ENCODE measurements at places on chromosomes 13 and 19. TPM values are rescaled to one million over a fixed set of nuclear protein-coding genes. Genes with fewer than 3 reads are reported as not detected.

DNA sequence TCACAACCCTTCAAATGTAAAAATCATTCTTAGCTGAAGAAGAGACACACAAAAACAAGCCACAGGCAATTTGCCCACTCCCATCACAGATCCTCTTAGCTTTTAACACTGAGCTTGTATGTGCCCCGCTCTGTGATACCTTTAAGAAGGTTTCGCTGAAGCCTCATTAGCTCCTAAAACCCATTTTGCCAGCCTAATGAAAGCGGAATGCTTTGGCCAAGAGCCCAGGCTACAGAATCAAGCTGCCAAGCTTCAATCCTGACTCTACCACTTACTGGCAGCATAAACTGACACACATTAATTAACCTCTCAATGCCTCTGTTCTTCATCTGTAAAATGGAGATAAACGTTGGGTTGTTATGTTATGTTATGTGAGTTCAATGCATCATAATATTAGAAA, 10.5 kb downstream of the ZNF112 start:
- H3K27me3 ChIP-seq, result no peaks in the 10 kb centered on the region
- peaks cover 11% of the 10 kb centered on the region for H3K36me3 ChIP-seq
- no peak for DNase-seq
- H3K4me1 ChIP-seq, result no peaks in the 10 kb centered on the region
- no peak overlapping the region for H3K4me3 ChIP-seq

GRCh38 chr19:55690109-55690768, 15.2 kb downstream of the EPN1 start:
- peaks cover 7% of the 10 kb centered on the region for H3K36me3 ChIP-seq
- H3K4me1 ChIP-seq, result no peaks in the 10 kb centered on the region
- no peak for DNase-seq
- no peak overlapping the region for H3K4me3 ChIP-seq
- H3K27me3 ChIP-seq, result no peaks in the 10 kb centered on the region
- H3K27ac ChIP-seq, result no peak overlapping the region

ZNF30 gene
- 3.7 TPM for polyA plus RNA-seq

SIGLEC12 gene
- not detected for polyA plus RNA-seq

C19orf18 gene
- not detected for polyA plus RNA-seq

GRCh38 chr19:38900202-38900629, 447 bp downstream of the NFKBIB start:
- peak overlapping the region; percentile 97 for H3K4me3 ChIP-seq
- peaks cover 7% of the 10 kb centered on the region for H3K27me3 ChIP-seq
- DNase-seq, result no peak
- peaks cover 19% of the 10 kb centered on the region for H3K36me3 ChIP-seq

- H3K4me3 ChIP-seq, result no peak overlapping the region
- no peaks in the 10 kb centered on the region for H3K4me1 ChIP-seq
- DNase-seq, result no peak
Measured at GRCh38 chr13:26839682-26840081, 79.1 kb upstream of the GPR12 start.

DNA sequence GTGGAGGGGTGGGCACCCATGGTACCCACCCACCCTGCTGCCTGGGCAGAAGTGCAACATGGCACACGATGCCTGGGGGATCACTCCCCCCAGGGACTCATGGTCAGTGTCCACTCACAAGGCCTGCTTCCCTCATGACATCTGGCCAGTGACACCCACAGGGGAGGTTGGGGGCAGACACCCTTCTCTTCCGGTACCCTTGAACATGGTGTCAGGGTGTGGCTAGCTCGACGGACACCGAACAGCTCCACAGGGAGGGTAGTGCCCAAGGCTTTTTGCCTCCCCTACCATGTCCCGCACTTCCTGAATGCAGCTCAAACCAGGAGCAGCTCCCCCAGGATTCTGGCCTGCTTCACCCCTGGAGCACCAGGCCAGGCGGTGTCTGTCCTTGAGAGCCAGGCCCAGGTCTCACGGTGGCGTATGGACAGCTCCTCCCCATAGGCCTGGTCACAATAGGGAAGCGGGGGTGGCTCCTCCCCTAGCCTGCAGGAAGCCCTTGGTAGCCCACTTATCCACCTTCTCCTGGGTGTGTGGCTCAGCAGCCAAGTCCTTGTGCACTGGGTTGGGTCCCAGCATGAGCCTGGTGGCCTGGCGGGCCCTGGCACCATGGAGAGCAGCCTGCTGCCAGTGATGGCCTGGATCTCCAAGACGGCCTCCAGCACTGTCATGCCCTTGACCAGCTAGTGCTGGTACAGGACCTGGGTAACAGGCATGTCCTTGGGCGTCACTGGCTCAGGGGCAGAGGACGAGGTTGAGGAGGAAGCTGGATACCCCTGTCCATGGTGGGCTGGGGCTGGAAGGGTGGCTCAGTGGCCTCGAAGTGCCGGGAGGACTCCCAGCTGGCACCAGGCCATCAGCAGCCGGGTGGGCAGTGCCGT, 7.8 kb downstream of the ACP4 start:
- H3K27ac ChIP-seq, result no peak overlapping the region

GRCh38 chr13:71030784-71031183, 836.2 kb downstream of the DACH1 start:
- no peaks in the 10 kb centered on the region for H3K27me3 ChIP-seq
- no peak for DNase-seq
- no peaks in the 10 kb centered on the region for H3K36me3 ChIP-seq
- H3K4me1 ChIP-seq, result no peaks in the 10 kb centered on the region
- no peak overlapping the region for H3K27ac ChIP-seq

GRCh38 chr13:99916366-99917103, 55.0 kb downstream of the ZIC5 start:
- no peaks in the 10 kb centered on the region for H3K4me1 ChIP-seq
- peaks cover 2% of the 10 kb centered on the region for H3K27me3 ChIP-seq
- H3K27ac ChIP-seq, result no peak overlapping the region
- no peaks in the 10 kb centered on the region for H3K36me3 ChIP-seq

HIPK4 gene
- not detected for polyA plus RNA-seq

GRCh38 chr19:47768604-47769003, 9.9 kb upstream of the SELENOW start:
- H3K36me3 ChIP-seq, result no peaks in the 10 kb centered on the region
- no peaks in the 10 kb centered on the region for H3K4me1 ChIP-seq
- no peak for DNase-seq
- no peaks in the 10 kb centered on the region for H3K27me3 ChIP-seq
- H3K4me3 ChIP-seq, result no peak overlapping the region

PLIN5 gene
- polyA plus RNA-seq, result not detected

DNA sequence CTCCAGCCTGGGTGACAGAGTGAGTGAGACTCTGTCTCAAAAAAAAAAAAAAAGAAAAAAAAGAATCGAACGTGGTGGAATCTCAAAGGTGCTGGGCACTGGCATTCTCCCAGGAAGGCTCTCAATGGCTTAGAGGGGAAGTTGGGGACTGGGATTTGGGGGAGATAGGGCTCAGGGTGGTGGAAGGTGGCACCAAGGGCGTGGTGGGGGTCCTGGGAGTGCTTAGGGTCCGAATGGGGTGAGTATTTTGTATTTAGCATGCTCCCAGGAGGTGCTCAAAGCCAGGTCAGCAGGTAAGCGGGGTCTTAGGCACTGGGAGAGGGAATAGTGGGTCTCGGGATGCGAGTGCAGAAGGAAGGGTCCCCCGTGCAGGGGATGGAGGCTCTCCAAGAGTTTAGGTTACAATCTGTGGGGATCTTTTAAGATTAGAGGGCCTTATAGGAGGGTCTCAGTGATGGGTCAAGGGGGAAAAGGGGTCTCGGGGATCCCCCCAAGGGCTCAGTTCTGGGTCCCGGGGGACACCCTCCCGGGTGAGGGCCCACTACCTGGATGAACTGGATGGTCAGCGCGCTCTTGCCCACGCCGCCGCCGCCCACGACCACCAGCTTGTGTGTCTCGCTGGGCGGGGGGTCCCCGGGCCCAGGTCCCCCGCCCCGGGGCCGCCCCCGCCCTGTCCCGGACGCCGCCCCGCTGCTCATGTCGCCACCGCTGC, 386 bp downstream of the RRAS start:
- H3K4me3 ChIP-seq, result peak overlapping the region; percentile 97
- peaks cover 5% of the 10 kb centered on the region for H3K27me3 ChIP-seq
- H3K36me3 ChIP-seq, result no peaks in the 10 kb centered on the region
- no peak for DNase-seq

DNA sequence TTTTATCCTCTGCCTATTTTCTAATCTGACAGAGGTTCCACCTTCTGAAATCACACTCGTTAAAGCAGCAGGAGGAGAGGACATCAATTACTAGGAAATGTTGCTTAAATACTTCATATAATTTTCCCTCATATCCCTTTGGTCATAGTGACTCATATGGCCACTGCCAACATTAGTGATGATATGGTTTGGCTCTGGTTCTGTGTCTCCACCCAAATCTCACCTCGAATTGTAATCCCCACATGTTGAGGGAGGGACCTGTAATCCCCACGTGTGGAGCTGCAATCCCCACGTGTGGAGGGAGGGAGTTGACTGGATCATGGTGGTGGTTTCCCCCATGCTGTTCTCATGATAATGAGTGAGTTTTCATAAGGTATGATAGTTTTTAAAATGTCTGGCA, 618.4 kb upstream of the SLITRK5 start:
- no peak overlapping the region for H3K27ac ChIP-seq
- no peak for DNase-seq
- no peak overlapping the region for H3K4me3 ChIP-seq
- H3K4me1 ChIP-seq, result no peaks in the 10 kb centered on the region

GRCh38 chr13:102935896-102936321, 90.1 kb downstream of the ERCC5 start:
- DNase-seq, result no peak
- H3K4me1 ChIP-seq, result no peaks in the 10 kb centered on the region
- no peak overlapping the region for H3K4me3 ChIP-seq

DNA sequence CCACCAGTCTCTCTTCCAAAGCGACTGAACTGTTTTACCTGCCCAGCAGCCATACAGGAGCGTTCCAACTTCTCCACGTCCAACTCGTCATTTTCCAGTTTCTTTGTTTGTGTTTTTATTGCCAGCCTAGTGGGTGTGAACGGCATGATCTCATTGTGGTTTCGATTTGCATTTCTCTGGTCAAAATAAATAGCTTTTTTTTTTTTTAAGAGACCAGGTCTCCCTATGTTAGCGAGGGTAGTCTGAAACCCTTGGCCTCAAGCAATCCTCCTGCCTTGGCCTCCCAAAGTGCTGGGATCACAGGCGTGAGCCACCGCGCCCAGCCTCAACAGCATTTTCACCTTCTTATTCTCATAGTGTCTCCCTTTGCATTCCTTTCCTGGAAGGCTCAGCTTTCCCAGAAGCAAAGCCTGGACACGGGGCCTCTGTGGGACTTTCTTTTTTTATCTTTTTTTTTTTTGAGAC, 4.2 kb upstream of the JSRP1 start:
- peaks cover 2% of the 10 kb centered on the region for H3K27me3 ChIP-seq
- peaks cover 14% of the 10 kb centered on the region for H3K4me1 ChIP-seq
- no peaks in the 10 kb centered on the region for H3K36me3 ChIP-seq

DNA sequence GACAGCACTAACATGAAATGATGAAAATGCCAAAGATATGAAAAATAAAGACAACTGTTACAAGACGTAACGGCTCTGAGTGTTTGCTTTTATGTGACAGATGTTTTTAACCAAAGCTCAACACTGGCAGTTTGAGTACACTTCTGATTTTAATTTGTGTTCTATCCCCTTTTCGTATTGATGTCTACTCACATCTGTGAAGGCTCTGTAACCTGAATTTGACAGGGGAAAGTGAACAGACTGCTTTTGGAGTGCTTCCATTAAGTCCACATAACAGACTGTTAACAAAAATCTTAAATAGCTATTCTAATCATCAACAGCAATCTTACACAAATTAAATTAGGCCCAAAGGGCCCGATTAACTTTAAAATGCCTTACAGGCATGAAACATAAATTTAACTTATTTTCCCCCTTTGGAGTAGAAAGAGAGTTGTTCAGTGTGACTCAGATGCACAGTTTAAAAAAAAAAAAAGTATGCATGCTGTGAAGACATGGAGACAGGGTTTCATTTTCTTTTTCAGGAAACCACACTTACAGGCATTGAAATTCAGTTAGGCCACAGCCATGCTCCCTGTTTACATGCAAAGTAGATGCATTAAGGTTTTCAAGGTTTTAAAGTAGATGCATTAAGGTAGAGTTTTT, 16.3 kb upstream of the RNASEH2B start:
- H3K27ac ChIP-seq, result peak overlapping the region; percentile 89
- H3K36me3 ChIP-seq, result peaks cover 4% of the 10 kb centered on the region
- DNase-seq, result peak; percentile 60
- H3K4me3 ChIP-seq, result peak overlapping the region; percentile 81
- H3K27me3 ChIP-seq, result peaks cover 5% of the 10 kb centered on the region

GRCh38 chr13:75867379-75868117, 231.4 kb downstream of the LMO7 start:
- DNase-seq, result no peak
- peaks cover 1% of the 10 kb centered on the region for H3K27me3 ChIP-seq
- H3K36me3 ChIP-seq, result no peaks in the 10 kb centered on the region
- peaks cover 6% of the 10 kb centered on the region for H3K4me1 ChIP-seq
- no peak overlapping the region for H3K27ac ChIP-seq
- H3K4me3 ChIP-seq, result no peak overlapping the region
